M059J (cell line): ENCODE measurements at places on chromosomes 13 and 19. TPM values are rescaled to one million over a fixed set of nuclear protein-coding genes. Genes with fewer than 3 reads are reported as not detected.

ATP8B3 gene
- total RNA-seq, result 5.8 and 6.4 TPM in 2 replicates

C3 gene
- 4.0 and 5.2 TPM in 2 replicates for total RNA-seq

C19orf85 gene
- not detected in 2 replicates for total RNA-seq

SMIM44 gene
- total RNA-seq, result not detected in 2 replicates

KCTD15 gene
- 26.6 and 29.0 TPM in 2 replicates for total RNA-seq

FCAR gene
- not detected in 2 replicates for total RNA-seq

ZSCAN4 gene
- total RNA-seq, result not detected in 2 replicates

KLK13 gene
- total RNA-seq, result not detected in 2 replicates

ZNF528 gene
- total RNA-seq, result 20.1 and 28.4 TPM in 2 replicates
